Lung (tissue), 17 donors: ENCODE measurements at places on chromosomes 2 and 18. TPM values are rescaled to one million over a fixed set of nuclear protein-coding genes. Genes with fewer than 3 reads are reported as not detected.

DNA sequence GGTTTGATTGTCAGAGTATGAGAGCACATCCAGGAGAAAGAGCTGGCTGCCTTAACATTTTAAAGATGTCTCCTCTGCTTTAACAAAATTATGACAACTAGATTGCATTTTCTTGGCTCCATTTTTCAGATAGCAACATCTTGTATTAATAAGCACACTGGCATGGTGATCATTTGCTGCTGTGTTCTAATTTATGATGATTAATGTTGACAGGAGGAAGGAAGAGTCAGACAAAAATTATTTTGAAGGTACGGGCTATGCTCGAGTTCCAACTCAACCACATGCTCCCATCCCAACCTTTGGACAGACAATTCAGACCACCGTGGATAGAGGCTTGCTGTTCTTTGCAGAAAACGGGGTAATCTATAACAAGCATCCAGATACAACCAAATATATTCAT, 98.2 kb upstream of the TTC39C start:
- H3K27me3 ChIP-seq: peaks cover 3% of the 10 kb centered on the region
- no peak for DNase-seq
- H3K4me1 ChIP-seq: no peaks in the 10 kb centered on the region
- no peaks in the 10 kb centered on the region for H3K36me3 ChIP-seq
- H3K27ac ChIP-seq: no peak overlapping the region

The AQP12A gene
- total RNA-seq: not detected

The IL1F10 gene
- total RNA-seq: not detected

The LMAN1 gene
- total RNA-seq: 108 TPM

- peaks cover 40% of the 10 kb centered on the region for H3K4me1 ChIP-seq
- no peak overlapping the region for H3K27ac ChIP-seq
- no peaks in the 10 kb centered on the region for H3K27me3 ChIP-seq
- H3K36me3 ChIP-seq: peaks cover 28% of the 10 kb centered on the region
- DNase-seq: no peak
Measured at GRCh38 chr2:9627310-9627709, 3.5 kb downstream of the YWHAQ start.

GRCh38 chr2:137959166-137959565, 5.1 kb upstream of the HNMT start:
- H3K4me3 ChIP-seq: no peak overlapping the region
- no peak for DNase-seq
- no peaks in the 10 kb centered on the region for H3K27me3 ChIP-seq
- no peak overlapping the region for H3K27ac ChIP-seq
- H3K4me1 ChIP-seq: no peaks in the 10 kb centered on the region
